Esophagus squamous epithelium (tissue), 5 donors: ENCODE measurements at places on chromosomes 7 and 10.

GRCh38 chr10:64648915-64649314 lies 1127.7 kb downstream of the REEP3 start:
- no peak for DNase-seq

DNA sequence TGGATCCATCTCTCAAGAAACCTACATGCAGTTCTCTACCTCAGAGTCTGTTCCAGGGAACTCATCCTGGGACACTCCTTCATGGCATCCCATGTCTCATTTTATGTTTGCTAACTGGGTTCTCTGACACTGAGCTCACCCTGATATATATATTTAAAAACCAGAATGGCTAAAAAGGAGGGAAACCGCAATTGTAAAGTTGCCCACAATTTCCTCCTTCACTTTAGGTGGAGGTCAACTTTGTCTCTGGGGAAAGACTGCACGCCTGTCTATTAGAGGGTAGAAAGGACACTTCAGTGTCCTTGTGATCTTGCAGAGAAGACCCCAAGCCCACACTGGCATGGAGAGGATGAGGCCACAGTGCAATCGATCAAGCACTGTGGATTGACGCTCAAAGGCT lies 131.7 kb downstream of the TEX36 start:
- DNase-seq = no peak

- no peak for DNase-seq
Measured at GRCh38 chr10:87767253-87767652, 50.8 kb downstream of the ATAD1 start.

DNA sequence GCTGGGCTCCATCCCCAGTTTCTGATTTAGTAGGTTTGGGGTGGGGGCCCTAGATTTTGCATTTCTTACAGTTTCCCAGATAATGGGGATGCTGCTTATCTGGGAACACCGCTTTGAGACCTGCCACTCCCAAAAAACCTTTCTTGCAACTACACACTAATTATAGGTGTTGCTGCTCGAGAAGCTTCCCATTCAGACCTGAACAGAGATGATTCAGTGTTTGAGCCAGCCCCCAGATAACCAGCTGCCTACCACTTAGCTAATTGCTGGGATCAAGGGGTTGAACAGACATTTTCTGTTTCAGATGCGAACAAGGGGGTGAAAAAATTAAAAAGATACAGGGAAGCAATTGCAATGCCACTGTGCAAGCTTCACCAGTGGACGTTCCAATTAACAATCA lies 448.5 kb downstream of the KCNMA1 start:
- DNase-seq = no peak

DNA sequence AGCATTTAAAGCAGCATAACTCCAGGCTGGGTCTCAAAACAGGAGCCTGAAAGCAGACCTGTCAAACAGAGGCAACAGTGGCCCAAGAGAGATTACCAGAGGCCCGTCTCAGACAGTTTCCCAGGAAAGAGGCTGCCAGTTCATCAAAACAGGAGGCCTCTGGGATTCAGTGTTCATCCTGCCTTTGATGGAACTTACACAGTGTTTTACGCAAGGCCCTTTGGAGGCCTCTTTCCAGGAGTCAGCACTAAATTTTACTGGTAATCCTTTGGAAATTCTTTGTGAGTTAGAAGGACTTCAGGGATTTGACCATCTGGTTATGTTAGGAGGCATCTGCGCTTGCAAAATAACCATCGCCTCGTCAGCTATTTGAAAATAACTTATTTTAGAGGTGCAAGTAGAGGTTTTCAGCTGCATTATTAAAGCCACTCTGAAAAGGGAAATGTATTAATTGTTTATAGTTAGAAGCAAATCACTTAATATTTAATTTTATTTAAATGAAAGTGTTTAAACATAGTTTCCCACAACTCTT lies 501.2 kb upstream of the COBL start:
- DNase-seq = no peak

- DNase-seq = no peak
Measured at GRCh38 chr7:104723001-104723400, 291.0 kb upstream of the KMT2E start.

- no peak for DNase-seq
Measured at GRCh38 chr10:34116220-34116641, 698.9 kb downstream of the PARD3 start.

DNA sequence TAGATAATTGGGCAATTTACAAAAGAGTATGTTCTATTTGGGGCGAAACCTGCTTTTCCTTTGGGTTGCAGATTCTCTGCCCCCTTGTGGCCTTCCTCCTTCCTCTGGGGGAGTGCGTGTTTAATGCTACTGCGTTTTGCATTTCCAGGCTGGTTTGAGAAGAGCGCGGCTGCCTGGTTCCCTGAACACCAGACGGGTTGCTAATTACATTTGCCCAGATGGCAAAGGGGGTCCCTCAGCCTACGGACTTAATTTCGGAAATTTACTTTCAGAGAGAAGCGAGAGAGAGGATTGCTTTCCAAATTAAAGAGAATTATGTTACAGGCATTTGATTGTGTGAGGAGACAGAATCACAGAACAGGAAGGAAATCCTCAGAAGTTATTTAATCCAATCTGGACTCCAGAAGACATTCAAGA lies 91.9 kb upstream of the JAZF1 start:
- no peak for DNase-seq

GRCh38 chr7:9280088-9280487 lies 846.7 kb downstream of the NXPH1 start:
- DNase-seq = no peak

DNA sequence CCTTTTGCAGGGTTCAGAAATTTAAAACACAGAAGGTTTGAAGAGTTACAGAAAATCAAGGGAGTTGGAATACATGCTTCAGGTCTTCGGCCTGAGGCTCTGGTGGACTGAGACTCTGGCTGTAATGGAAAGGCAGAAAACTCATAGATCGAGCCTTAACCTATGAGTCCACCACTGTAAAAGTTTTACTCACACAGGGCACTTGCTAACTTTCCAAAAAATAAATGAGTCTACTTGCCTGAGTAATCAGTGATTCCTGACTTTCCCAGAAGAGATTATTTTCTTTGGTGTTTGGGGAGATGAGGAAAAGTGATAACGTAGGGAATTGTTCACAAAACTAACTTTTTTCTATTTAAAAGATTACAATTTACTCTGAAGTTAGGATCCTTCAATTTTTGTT lies 108.0 kb downstream of the MBL2 start:
- DNase-seq = no peak

DNA sequence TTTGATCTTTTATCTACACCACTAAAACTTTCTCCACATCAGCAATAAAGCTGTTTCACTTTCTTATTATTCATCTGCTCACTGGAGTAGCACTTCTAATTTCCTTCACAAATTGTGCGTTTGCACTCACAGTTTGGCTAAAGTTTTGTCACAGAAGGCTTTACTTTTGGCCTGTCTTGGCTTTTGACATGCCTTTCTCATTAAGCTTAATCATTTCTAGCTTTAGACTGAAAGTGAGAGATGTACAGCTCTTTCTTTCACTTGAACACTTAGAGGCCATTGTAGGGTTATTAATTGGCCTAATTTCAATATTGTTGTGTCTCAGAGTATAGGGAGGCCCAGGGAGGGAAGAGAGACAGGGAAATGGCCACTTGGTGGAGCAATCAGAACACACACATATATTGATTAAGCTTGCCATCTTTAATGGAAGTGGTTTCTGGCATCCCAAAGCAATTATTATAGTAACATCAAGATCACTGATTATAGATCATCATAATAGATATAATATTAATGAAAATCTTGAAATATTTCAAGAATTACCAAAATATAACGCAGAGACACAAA lies 512.5 kb downstream of the ETV1 start:
- no peak for DNase-seq

- DNase-seq = no peak
Measured at GRCh38 chr10:101766753-101767599, 8.9 kb downstream of the FGF8 start.

DNA sequence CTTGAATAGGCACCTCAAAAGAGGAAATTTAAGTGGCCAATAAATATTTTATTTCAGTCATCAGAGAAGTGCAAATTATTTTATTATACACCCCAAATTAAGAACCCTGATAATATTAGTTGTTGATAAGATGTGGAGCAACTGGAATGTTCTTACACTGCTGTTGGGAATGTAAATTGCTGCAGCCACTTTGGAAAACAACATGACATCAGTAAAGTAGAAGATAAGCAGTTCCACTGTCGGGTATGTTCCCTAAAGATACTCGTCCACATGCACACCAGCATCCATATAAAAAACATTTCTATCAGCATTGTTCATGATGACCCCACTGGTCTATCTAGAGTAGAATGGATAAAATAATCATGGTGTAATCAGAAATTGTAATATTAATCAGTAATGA lies 46.5 kb downstream of the VCL start:
- no peak for DNase-seq

GRCh38 chr10:72736828-72737220 lies 44.9 kb downstream of the MCU start:
- no peak for DNase-seq

- DNase-seq = no peak
Measured at GRCh38 chr7:134016223-134016941, 110.8 kb upstream of the LRGUK start.

- DNase-seq = no peak
Measured at GRCh38 chr10:2992401-2993198, 74.7 kb upstream of the PFKP start.

DNA sequence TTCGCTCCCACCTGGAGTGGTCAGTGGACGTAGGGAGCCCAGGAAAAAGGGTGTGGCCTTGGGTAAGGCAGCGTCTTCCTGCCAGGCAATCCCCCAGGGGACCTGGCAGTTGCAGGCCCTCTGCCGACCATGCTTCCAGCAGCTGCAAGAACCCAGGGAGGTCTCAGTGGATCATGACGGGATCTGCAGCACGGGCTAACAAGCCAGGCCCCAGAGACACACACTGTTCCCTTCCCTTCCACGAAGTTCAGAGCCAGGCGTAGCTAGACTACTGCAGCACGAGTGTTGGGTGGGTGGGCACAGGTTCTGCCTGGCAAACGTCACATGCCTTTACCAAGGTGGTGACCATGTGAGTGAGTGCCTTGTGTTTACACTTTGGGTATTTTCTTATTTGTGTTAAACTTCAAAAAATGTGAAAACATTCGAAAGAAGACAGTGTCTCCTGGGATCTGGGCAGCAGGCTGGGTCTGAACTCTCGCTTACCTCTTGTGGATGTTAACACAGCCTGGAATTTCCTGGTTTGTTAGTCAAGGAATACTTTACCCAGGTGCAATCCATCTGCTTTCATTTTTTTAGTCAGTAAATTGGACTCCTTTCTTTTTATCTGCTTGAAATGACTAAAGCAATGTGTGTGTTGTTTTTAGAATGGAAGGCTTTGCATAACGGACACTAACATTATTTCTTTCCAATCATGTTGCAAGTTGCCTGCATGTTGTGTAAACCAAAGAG lies 48.2 kb upstream of the VIPR2 start:
- no peak for DNase-seq

- DNase-seq = no peak
Measured at GRCh38 chr10:69218831-69219230, 1.3 kb upstream of the HKDC1 start.

DNA sequence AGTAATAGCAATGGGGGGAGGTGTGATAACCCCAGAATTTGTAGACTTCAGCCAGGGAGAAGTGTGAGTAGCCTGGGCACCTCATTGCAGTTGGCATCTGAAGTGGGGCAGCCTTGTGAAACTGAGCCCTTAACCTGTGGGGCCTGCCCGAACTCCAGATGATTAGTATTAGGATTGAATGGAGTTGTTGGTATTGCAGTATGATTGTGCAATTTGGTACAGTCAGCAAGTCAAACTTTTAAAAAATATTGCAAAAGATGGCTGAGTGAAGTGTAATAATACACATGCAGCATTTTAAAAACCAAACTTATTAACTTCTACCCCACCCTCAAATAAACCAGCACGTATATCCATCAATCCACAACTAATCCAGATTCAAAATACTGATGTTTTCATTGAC lies 9.3 kb downstream of the RBM33 start:
- DNase-seq = no peak

GRCh38 chr10:86960003-86960862 lies 1.8 kb downstream of the SNCG start:
- DNase-seq = no peak

GRCh38 chr10:112634096-112634830 lies 187.2 kb downstream of the VTI1A start:
- no peak for DNase-seq

DNA sequence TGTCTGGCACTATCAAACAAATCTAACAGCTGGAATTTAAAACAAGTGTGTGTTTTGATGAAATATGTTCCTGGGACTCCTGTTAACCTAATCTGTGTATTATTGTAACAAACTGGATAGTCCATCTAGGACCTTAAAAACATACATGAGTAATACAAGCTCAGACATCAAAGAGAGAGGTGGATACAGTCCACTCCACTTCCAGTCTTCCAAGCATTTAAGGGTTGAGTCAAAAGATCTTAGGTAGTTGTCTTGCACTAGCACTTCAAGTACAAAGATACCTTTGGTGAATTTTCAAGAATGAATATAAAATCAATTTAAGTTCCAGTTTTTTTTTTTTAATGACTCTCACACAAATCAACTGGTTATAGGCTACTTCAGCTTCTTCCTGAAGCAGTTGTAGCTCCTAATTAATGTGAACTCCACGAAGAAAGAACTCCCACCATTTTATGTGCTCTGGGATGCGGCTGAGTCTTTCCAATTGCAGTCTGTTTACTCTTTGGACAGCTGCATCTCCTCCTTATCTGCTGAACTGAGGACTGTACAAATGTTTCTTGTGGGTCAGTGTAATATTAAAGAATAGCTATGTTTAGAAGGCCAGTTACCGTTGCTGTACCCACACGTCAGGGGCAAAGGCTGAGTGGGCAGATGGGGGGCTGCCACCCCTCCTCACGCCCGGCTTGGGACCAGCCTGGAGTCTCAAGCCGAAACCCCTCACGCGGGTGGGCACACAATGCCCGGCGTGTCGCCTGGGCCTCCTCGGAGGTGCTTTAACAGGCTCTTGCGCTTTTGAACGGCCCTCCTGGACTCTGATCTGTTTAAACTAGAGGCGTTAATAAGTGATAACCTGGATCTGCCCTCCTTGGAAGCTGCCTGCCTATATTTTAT lies 2.9 kb upstream of the IGF2BP3 start:
- no peak for DNase-seq

- no peak for DNase-seq
Measured at GRCh38 chr7:115116773-115117715, 195.2 kb downstream of the MDFIC start.

DNA sequence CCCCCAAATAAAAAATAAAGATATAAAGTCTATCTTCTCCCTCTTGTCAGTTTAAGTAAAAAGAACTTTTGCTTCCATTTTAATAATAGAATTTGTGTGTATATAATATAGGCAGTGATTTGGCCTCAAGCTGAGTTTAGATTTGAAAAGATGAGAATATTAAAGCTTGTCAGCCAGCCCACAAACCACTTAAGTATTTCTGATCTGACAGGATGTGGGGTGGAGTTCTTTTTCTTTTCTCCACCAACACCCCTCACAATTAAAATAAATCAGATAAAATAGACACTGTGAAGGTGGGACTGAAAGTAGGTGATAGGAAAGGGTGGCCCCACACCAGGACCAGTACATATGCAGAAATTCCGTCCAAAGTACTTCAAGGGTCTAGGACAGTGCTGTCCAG lies 714.1 kb downstream of the AUTS2 start:
- no peak for DNase-seq
